Left hindlimb (tissue), 1 donor: ENCODE measurements at places on chromosomes 4 and X.
A peak's percentile ranks its signal among the peaks of the same experiment; 100 is the strongest.

DNA sequence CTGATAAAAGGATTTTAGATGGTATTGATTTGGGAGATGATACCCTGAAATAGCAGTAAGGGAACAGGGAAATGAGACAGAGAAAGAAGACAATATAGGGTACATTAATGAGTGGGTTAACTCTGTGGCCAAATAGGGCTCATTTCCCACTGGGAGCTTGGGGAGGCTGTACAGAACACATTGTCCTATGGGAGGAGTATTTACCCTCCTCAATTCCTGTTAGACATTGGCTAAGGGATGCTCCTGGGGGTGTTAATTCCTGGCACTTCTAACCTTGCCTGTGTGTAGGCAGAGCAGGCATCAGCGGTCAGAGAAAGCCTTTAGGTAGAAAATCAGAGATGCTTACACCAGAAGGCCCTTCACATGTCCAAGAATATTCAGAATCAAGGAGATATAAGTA lies 49.0 kb downstream of the ARHGEF38 start:
- DNase-seq, result no peak

- DNase-seq, result peak; percentile 61
Measured at GRCh38 chrX:129759576-129760061, 20.1 kb upstream of the SASH3 start.

DNA sequence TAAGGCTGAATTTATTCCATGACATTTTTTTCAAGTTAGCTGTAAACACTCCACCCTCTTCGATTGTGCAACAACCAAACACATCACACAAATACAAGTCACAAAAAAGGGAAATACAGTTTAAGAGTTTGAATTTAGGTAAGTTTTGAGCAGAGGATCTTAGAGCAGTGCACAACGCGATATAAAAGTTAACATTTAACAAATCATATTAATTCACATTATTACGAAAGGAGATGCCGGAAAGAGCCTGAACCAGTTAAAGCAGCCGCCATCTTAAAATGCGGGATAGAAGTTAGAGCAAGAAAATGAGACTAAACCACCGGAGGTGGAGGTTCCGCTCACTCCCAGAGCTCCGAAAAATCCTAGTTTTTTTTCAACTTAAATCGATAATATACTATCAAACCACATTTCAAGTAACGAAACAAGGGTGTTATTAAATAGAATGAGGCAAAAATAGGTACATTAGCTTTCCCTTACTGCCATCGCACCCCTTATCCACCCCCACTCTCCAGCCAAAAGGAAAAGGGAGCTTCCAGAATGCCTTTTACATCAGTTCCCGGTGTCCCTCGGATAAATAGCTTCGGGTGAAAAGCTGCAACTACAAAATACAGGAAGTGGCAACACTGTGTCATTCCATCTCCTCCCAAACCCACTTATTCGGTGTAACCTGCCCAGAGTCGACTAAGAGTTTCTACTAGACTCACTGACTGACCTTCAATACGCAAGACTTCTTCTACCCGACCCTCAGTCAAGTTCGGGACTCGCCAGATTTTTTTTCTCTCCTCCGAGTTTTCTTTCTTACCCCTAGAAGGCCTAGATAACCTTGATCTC lies 1.9 kb downstream of the UBE2D3 start:
- DNase-seq, result peak; percentile 66

- DNase-seq, result no peak
Measured at GRCh38 chr4:152697284-152698088, 17.7 kb upstream of the TMEM154 start.

- peak; percentile 43 for DNase-seq
Measured at GRCh38 chrX:3518870-3519269, 172.4 kb upstream of the MXRA5 start.

- no peak for DNase-seq
Measured at GRCh38 chr4:147354237-147354636, 126.7 kb upstream of the EDNRA start.

GRCh38 chrX:152819266-152819665 lies 11.3 kb downstream of the CETN2 start:
- no peak for DNase-seq

GRCh38 chr4:43238585-43238984 lies 346.1 kb downstream of the GRXCR1 start:
- DNase-seq, result no peak
